ENCODE measurements at places on chromosomes 5 and 9.

- no peak for DNase-seq
These were observed 358.0 kb downstream of the ENC1 start for GRCh38 chr5:74282490-74282889.

GRCh38 chr9:136784997-136785361 is 6.2 kb upstream of the TMEM141 start:
- no peak for DNase-seq

DNA sequence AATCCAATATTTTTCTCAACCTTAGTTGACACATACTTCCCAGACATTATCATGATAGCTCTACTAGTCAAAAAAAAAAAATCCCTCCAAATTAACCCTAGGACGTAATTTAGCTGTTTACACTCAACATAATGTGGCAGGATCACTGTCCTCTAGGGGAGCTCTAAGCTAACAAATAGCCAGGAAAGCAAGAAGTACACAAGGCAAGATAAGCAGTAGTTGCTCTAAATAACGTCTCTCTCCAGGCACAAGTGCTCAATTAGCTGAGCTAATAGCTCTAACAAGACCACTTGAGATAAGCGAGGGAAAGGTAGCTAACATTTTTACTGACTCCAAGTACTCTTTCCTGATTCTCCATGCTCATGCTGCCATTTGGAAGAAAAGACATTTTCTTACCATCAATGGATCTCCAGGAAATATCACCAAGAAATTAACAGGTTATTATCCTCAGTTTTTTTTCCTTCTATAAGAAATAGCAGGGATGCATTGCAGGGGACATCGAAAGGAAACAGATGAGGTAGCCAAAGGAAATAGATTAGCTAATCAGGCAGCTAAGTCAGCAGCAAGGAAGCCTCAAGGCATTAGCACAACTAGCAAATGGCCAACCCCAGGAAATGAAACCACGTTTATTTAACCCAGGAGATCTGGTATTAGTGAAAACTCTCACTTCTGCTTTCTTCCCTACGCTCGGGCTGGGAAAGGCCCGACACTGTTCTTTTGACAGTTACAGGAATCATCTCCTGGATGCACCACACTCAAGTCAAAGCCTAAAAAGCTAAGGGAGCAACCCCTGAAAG is 614.1 kb downstream of the PTPRD start:
- no peak for DNase-seq

- no peak for DNase-seq
These were observed 88.7 kb downstream of the PIP5K1B start for GRCh38 chr9:68793605-68794343.

DNA sequence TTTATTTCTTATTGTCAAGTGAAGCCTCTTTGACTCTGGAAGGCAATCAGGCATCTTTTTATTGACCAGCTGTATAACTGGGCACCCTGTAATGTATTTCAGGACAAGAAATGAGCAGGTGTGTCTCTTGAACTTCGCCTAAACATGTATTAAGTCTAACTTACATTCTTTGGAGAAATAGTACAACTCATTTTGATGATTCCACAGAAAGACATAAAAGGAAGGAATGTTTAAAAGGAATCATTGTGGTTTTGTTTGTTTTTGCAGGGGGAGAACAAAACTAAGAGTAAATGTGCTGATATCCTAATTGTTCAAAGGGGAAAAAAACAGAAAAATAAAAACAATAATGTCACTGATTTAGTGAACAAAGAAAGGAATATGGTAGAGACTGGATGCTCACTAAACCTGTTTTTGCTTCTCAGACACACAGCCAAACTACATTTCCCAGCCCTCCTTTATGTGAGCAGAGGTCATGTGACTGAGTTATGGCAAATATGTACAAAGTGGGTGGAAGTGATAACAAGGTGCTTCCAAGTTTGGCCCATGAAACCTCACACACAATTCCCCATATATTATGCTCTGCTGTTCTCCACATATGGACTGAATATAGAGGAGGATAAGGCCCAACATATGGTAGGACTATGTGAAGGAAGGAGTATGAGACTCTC is 150.6 kb upstream of the ACOT12 start:
- DNase-seq, result no peak

- no peak for DNase-seq
These were observed 120.5 kb upstream of the MAST4 start for GRCh38 chr5:66475731-66476130.

DNA sequence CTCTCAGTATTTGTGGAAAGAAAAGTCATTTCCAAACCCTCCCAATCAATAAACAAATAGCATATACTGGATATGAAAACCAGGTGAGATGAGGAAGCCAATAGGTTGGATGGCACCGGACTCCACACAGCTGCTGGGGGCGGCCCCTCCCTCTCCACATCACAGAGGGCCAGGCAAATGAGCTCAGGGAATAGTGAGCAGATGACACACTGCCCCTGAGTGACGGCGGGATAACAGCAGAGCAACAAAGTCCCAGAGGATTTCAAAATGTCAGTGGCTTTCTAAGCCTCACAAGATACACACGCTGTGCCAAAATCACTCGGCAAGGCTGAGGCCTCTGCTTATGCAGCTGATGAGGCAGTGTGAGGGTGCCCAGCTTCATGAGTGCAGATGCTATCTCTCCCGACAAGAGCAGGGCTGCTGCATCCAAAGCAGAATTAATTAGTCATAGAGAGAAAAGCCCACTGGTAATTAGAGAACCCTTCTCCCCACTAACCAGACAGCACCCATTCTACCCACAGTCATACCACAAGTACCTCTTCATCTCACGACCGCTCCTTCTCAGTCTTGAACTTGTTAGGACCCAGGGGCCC is 235.0 kb upstream of the NFIL3 start:
- no peak for DNase-seq

DNA sequence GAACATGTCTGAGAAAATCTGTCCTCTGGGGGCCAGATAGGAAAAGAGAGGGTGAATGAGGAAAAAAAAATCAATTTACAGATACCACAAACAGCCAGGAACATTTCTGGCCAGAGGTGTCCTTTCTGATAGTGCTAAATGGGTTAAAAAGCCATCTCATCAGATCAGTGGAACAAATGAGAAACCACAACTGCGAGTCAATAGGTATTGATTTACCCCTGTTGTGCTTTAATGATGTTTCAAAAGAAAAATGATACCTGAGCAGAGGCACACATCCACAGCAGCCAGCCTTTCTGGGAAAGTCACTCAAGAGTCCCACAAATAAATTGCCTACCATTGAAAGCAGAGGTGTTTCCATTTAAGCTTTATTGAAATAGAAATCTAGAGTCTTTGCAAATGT is 79.3 kb upstream of the PTGER4 start:
- DNase-seq, result no peak

DNA sequence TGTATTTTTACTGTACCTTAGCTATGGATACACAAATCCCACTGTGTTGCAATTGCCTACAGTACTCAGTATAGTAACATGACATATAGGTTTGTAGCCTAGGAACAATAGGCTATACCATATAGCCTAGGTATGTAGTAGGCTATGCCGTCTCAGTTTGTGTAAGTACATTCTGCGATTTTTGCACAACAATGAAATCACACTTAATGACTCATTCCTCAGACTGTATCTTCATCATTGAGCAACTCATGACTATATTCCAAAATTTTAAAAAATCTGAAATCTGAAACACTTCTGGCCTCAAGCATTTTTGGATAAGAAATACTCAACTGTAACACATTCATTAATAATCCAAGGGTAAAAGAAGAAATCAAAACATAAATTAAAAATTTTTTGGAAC is 666.8 kb upstream of the GRAMD2B start:
- DNase-seq, result no peak

DNA sequence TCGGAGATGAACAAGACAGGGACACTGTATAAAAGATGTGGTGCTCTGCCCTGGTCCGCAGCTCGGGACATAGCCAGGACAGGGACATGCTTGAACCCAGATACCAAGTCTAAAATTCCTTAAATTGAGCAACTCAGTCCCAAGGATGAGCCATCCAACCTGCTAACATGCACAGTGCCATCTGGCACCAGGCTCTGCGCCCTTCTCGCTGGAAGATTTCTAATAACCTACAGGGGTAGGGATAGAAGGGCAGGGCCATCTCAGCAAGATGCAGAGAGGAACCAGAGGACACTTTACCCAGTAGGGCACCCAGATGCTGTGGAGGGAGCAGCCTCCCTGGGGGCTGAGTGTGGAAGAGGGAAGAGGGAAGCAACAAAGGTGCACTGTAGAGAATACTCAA is 60.1 kb downstream of the SEMA4D start:
- DNase-seq, result no peak

DNA sequence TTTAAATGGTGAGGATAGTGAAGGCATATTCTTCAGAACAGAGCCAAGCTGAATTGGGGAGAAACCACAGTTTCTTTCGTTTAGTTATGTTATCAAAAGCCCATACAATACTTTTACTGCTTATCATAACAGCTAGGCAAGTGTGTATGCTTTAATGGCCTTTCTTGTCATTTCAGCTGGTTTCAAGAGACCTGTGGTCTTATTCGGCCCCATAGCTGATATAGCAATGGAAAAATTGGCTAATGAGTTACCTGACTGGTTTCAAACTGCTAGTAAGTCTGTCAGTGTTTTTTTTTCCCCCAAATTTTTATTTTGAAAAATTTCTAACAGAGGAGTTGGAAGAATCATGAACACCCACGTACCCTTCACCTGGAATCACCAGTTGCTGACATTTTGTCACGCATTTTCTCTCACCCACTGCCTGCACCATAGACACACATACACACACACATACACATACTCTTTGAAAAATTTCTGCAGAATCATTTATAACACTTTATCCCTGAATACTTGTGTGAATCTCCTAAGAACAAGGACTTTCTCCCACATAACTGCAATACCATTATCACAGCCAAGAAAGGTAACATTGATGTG is 63.7 kb downstream of the TJP2 start:
- no peak for DNase-seq

GRCh38 chr9:78365748-78366697 is 69.1 kb downstream of the PSAT1 start:
- DNase-seq, result no peak

DNA sequence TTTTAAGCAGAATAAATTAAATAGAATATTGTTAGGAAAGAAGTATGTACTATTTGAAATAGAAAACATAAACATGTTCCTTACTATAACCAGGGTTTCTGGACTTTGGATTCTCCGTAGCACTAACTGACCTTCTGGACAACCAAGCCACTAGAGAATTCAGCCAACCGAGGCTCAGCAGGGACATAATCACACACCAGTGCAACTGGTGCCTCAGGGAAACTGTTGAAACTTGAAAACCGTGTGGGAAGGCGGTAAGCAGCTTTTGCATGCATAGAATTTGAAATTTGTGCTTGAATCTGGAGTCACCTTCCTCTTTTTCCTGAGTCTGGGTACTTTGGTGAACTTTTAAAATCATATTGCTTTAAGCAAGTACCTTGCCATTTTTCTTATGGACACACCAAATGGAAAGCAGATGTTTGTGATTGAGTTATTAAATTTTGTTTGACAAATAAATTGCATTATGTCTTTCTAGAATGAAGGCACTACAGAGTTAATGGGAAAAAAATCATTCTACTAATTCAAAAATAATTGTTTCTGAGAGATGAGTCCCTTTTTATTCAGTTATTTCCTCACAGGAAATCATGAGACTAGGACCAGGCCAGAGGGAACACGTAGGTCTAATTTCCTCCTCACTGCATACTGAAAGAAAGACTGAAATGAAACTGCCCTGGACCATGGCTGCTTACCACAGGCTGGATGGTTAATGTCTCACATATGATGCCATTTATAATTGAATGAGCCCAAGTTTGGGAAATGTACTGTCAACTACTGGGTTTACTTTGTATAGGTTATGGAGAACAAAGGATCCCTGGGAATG is 20.6 kb upstream of the SCAMP1 start:
- DNase-seq, result no peak

GRCh38 chr5:180180421-180180820 is 28.6 kb downstream of the RASGEF1C start:
- DNase-seq, result no peak

DNA sequence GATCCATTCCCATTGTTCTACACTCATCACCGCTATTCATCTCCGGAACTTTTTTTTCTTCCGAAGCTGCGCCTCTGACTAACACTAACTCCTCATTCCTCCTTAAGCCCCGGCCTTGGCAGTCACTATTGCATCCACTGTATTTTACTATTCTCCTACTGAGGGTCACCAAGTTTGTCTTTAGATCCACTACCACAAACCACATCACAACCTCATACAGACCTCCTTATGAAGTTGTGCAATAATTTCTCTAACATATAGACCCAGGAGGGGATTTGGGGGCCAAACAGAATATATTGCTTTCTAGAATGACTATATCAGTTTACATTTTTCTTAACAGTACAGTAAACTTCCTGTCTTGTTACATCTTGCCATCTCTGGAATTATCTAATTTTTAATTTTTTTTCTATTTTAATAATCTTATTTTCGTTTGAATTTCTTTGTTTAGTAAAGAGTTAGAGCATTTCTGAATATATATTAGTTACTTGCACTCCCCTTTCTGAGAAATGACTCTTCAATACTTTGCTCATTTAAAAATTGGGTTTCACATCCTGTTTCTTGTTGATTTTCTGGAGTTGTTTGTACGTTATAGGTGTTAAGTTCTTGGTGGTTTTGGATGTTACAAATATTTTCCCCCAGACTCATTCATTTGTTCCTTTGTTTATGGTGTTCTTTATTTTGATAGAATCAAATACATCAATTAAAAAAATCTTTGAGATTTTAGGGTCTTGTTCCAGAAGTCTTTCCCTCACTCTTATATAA is 37.1 kb downstream of the DMRT2 start:
- DNase-seq, result no peak

GRCh38 chr9:10661376-10661775 is 48.6 kb upstream of the PTPRD start:
- no peak for DNase-seq

DNA sequence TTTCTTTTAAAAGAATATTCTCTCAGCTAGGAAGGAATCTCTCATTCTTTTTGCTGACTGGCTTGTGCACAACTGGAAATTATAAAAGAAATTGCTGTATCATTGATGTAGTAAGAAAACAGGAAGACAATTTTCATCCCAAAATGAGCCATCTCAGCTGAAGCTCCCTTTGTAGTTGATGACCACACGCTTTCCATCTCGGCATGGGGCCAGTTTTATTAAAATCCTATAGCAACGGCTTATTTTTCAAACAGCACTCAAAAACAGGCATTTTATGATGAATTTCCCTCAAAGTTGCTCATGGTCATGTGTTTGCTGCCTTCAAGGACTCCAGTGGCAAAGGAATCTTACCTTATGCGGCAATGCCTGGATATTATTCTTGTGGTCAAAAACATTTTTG is 62.4 kb upstream of the GLIS3 start:
- DNase-seq, result no peak

GRCh38 chr5:36414869-36415282 is 113.2 kb upstream of the RANBP3L start:
- DNase-seq, result no peak
